IMR-90 (cell line): ENCODE measurements at places on chromosomes 12 and 14. TPM values are rescaled to one million over a fixed set of nuclear protein-coding genes. Genes with fewer than 3 reads are reported as not detected.

- no peak for DNase-seq
These were observed 262.3 kb downstream of the NUAK1 start for GRCh38 chr12:105876396-105876927.

DNA sequence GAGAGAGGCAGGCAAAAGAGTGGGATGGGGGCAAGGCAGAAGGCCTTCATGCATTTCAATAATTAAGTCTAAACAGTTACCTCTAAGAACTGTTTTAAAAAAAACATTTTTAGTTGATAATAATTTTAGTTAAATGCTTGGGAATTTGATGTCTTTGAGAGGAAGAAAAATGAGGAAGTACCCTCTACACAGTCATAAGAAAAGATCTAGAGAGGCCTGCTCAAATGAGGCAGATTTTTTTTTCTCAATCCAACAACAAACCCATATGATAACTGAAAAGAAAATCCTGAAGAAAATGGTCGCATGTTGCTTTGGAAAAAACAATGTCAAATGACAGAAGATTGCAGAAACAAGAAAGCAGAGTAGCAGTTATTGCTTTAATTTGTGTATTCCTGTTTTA, 25.6 kb downstream of the SINHCAF start:
- no peak for DNase-seq

The PLXNC1 gene
- total RNA-seq = 1.1 and 1.6 TPM in 2 replicates

The LRRC23 gene
- 8.9 and 11.1 TPM in 2 replicates for total RNA-seq

DNA sequence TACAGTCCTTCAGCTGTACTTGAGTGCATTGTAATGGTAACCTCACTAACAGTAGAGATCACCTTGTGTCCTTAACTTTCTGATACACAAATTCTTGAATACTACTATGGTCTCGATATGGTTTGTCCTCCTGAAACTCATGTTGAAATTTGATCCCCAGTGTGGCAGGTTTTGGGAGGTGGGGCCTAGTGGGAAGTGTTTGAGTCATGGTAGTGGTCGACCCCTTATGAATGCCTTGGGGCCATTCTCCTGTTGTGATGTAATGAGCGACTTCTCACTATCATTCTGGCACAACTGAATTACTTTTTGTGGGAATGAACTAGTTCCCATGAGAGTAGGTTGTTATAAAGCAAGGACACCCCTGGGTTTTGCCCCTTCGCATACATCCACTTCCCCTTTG, 52.3 kb downstream of the IPO8 start:
- peak; percentile 21 for DNase-seq

- DNase-seq = no peak
These were observed 211.0 kb downstream of the TBX5 start for GRCh38 chr12:114194956-114195355.

DNA sequence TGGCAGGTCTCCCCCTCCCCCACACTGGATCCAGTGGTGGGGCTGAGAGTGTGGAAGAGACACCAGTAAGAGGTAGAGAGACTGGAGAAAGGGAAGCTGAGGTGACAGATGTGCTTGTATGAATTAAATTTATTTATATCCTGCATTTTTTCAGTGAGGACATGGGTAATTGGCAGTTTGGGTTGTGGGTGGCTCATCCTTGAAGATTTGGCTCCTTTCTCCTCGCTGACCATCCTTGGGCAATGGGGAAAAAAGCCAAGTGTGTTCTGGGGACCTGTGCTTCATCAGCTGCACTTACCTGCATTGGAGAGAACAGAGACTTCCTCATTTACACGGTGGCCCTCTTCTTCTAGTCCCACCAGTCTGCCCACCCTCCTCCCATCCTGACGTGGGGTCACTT, 86.4 kb downstream of the RFX4 start:
- DNase-seq = no peak

DNA sequence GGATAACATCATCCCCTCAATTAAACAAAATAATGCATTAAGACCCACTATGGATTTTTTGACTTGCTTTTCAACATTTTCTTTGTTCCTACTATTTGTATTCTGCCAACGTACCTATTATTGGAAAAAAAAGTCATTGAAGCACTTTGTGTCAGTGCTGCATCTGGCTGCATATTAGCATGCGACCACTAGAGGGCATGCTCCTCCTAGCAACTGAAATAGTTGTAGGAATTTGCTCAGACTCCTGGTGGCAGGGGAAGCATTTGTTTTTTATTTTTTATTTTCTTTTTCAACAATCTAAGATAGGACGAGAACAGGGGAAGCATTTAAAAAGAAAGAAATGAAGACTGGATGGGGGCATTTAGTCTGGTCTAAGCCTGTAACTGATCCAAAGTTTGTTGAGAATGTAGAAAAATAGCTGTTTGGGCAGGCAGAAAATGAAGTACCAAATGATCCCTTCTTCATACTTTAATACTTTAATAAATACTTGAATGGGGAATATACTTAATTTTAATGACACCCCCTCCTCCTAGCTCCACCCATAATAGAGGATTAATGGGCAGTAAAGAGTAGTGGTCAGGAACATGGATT, 14.5 kb upstream of the CLEC4A start:
- peak; percentile 79 for DNase-seq

GRCh38 chr12:105641749-105642148, 311.3 kb downstream of the C12orf75 start:
- DNase-seq = peak; percentile 11

DNA sequence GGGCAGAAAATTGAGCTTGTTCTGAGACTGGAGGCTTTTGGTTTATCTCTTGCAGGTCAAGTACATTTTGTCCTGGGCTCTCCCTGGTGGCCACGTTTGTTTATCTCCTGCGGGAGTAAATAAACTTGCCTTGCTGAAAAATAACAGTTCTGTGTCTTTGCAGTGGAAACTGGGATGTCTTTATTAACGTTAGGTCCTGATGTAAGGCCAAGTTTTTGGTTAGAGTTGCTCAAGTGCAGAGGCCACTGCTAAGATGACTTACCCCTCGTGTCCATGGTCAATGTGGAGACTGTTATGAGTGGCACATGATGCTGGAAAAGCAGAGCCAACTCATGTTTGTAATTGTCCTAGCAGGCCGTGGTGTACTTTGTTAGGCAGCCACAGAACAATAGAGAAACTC, 3.8 kb downstream of the PTPN11 start:
- no peak for DNase-seq

DNA sequence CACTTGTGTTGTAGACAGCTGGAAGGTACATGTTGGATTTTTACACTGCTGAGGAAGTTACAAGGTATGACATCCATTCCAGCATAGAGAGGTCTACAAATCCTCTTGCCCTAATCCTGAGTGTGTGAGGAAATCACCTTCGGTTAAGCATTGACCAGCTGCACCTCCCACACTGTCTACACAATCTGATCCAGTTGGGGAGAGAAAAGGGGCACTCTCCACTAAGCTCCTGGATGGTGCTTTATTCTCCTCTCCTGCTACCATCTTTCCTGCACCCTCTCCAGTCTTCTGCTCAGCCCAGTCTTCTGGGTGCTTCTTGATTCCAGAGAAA, at the start of gene OR6J1:
Gene OR6J1, minus strand, starts transcription at position 48 of the 331 bp plus-strand sequence. CDS start 9,541 bp downstream, outside the sequence.
- no peak for DNase-seq
